ENCODE measurements at places on chromosomes 5 and 9.
A peak's percentile ranks its signal among the peaks of the same experiment; 100 is the strongest.

- DNase-seq: no peak
These were observed 97.4 kb upstream of the ITGA1 start for GRCh38 chr5:52690236-52690768.

GRCh38 chr5:83255268-83255667 lies 177.9 kb downstream of the XRCC4 start:
- no peak for DNase-seq

DNA sequence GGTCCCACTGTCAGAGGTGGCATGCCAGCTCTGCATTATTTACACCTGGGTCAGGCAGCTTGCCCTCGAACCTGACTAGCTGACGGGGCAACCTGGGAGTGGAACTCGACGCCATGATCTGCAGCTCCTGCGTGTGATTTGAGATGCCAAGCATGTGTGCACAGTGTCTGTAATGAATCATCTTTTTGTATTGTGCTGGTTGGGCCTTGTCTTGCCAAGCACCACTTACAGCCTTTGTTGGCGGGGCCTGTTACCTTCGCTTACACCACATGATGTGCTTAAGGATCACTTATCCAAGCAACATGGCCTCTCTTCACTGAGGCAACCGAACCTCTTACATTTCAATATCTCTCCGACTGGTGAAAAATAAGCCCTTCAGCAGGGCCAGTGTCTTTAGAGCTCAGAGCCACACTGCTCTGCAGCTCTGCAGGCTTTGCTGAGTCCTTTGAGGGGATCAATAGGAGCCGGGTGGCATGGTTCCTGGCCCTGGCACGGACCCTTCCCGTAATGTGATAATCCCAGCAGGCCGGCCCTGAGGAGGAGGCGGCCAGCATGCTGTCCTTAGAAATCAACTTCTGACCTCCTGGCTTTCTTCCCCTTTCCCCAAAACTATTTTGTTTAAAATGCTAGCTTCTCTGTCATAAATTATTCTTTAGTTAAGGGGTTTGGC lies 297.7 kb upstream of the CD180 start:
- no peak for DNase-seq

DNA sequence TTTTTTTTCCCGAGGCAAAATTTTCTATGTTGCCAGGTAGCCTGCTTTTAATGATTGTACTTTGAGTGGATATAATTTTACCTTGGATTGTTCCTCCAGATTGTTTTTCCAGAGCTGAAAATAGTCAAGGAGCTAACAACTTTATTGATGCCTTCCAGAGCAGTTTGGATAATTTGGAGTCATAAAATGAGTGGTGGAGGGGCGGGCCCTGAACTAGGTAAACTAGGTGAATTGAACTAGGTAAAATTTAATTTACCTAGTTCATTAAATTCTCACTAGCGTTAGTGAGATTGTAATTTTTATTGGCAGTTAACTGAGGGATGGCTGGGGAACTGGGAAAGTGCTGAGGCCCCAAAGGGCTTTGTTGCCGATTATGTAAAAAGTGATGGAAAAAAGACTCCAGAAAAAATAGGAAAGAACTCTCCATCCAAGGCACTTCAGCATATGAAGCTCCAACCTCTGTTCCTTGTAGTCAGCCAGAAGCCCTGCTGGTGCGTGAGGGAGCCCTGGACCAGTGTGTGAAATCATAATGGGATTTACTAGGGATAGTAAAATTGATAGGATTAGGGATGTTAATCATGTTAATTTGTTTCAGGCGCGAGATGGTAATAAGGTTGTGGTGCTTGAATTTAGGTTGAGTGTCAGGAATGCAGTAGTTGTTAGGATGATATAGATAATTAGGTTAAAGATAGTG lies 1.7 kb downstream of the DNAJC25 start:
- no peak for DNase-seq

DNA sequence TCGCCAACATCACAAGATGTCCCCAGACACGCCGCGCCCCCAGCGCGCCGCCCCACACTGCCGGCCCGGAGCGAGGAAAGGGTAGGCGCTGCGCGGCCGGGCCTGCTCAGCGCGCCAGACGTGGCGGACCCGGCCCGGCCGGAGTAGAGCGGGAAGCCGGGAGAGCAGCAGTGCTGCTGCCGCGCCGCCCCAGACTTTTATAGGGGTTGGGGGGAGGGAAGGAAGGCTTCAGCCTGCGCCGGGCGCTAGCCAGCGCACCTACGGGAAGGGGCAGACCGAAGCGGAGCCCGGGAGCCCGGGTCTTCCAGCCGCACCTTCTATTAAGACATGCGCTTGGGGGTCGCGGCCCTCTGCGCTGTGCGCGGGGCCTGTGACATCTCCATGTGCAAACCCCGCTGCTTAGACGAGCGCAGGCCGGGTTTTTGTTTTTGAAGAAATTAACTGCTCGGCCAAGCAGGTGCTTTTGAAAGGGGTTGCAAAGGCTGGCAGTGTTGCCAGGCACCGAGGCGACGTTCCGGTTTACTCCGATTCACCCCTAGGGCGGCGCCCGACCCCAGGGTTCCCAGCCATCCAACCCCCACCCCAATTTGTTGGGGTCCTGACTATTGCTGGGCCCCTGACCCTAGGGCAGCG lies 353 bp upstream of the PAX5 start:
- no peak for DNase-seq

GRCh38 chr9:123678878-123679329 lies 251.0 kb downstream of the DENND1A start:
- no peak for DNase-seq

DNA sequence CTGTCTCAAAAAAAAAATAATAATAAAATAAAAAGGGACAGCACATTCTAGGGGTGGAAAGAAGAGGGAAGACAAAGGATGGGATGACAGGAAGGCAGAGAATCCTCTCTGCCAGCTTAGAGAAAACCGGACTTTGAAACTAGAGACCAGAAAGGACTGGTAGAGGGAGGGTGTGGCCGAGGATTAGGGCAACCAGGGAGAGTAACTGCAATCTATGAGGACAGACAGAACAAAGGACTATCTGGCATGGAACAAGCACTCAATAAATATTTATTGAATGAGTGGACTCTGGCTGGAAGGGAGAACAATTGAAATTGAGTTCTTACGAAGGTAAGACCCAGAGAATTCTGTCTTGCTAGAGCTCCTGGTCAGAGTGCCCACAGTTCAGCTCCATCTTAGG lies 2.4 kb downstream of the GBA2 start:
- DNase-seq: no peak

GRCh38 chr9:127303830-127304229 lies 39.3 kb downstream of the GARNL3 start:
- DNase-seq: no peak

- DNase-seq: no peak
These were observed 8.9 kb downstream of the LARS1 start for GRCh38 chr5:146173597-146173996.

- DNase-seq: no peak
These were observed 55.1 kb downstream of the ZNF354C start for GRCh38 chr5:179115307-179115706.

DNA sequence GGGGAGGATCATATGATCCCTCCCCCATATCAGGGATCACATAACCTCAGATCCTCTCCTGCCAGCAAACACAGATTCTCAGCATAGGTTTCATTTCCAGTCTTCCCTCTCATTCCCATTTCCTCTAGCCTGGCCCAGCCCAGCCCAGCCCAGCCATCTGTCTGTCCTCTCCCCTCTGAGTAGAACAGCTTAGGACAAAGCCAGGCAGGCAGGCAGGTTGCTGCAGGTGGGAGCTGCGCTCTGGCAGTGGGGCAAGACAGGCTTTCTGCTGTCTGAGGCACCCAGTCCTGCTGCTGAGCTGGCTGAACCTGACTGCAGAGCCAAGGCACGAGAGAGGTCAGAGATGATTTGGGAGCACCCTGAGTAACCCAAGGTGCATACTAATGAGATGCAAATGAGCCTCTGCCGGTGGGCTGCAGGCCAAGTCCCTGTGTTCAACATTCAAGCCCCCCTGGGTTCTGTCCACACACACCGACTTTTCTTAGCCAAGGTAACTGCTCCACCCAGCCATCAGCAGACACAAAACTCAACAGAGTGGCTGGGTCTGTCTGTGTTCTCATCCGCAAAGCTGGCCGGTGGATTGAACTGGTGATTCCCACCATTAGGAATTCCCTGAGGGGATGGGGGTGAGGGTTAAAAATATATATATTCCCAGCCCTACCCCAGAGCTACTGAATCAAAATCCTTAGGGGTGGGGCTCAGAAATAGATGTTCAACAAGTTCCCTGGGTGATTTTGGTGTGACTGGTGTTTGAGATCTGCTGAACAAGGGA lies 9.1 kb downstream of the FAT2 start:
- no peak for DNase-seq

DNA sequence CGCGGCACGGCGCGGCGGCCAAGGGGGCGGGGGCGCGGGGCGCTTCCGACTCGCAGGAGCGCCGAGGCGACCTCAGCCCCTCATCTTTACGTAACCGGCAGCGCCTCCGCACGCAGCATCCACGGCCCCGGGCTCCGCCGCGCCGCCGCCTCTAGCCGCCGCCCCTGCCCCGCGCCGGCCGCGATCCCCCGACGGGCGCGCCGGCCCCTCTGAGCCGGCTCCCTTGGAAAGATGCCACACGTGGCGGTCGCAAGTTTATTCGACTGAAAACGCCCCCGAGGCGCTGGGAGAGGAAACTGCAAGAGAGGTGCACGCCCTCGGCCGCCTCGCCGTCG lies 1.0 kb downstream of the KLF9 start:
- DNase-seq: no peak

- DNase-seq: no peak
These were observed 431.2 kb downstream of the CSNK1G3 start for GRCh38 chr5:123943151-123943550.

DNA sequence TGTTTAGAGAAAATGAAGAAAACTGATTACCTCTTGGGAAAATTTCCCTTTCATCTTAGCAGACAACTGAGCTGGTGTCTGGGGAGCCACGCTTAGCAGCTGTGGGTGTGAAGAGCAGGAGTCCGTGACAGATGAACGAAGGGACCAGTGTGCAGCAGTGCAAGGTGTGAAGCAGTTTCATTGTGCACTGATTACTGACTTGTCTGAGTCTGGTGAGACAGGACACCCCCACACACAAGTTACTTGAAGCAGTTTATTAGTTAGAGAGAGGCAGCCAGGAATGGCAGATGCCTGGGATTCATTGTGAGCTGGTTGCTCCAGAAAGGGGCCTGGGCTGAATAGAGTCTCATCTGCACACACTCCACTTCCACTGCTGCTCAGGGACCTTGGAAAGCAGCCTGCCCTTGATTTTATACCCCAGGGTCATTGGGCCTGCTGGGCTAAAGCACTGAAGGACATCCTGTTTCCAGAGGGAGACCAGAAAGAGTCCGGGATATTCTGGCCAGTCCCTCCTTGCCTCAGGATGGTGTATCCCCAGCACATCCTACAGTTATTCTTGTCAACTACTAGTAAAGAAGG lies 47.4 kb downstream of the FBXL7 start:
- no peak for DNase-seq

DNA sequence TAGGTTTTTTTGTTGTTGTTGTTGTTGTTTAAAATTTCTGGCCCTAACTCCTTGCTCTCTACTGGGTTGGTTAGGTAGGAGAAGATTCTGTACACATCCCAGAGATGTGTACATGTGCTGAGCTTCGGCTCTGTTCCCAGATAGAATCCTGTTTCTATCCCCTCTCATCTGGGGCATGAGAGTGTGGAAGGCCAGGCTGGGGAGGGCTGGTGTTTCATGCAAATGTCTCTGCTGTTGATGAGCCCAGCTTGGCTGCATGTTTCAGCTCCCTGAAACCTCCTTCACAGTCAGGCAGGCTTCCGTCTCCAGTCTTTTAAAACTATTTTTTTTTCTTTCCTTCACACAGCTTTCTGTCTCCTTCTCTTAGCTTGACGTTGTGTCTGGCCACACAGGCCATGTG lies 526.9 kb upstream of the KLF4 start:
- no peak for DNase-seq

- no peak for DNase-seq
These were observed 11.6 kb downstream of the FANCC start for GRCh38 chr9:95305770-95306492.

- no peak for DNase-seq
These were observed 253.5 kb downstream of the SEC61B start for GRCh38 chr9:99475401-99476065.

GRCh38 chr5:79436224-79436623 lies 77.7 kb downstream of the HOMER1 start:
- no peak for DNase-seq

- DNase-seq: no peak
These were observed 379.7 kb downstream of the TMEM38B start for GRCh38 chr9:106074006-106074405.

- no peak for DNase-seq
These were observed 95.0 kb downstream of the KCNT1 start for GRCh38 chr9:135796784-135797485.

GRCh38 chr5:10460252-10460906 lies 18.7 kb downstream of the ROPN1L start:
- no peak for DNase-seq

- no peak for DNase-seq
These were observed 60.8 kb downstream of the PFDN1 start for GRCh38 chr5:140242099-140242498.

GRCh38 chr9:115374724-115375268 lies 256.8 kb upstream of the TNC start:
- DNase-seq: no peak

- DNase-seq: peak; percentile 17
These were observed 71.0 kb upstream of the IL7R start for GRCh38 chr5:35785601-35786085.

- no peak for DNase-seq
These were observed 450.4 kb upstream of the CHD1 start for GRCh38 chr5:99379187-99379586.

GRCh38 chr9:7346144-7346543 lies 453.4 kb downstream of the DMAC1 start:
- no peak for DNase-seq

DNA sequence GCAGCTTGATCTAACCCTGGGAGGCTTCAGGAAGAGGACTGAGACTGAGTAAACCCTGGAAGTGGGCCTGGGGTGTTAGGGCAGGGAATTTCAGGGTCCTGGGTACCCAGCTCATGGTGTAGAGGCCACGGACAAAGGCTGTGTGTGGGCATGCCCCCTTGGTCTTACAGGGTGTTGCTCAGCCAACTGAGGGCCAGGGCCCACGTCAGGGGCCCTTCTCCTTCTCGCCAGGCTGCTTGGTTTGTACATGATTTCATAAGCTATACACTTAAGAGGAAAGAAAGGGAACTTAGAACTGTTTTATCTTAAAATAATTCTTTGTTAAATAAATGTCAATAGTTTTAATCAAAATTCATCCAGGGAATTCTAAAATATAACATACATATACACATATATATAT lies 95.4 kb downstream of the TLE4 start:
- DNase-seq: no peak

GRCh38 chr9:131203431-131204218 lies 72.7 kb downstream of the FAM78A start:
- no peak for DNase-seq
